ENCODE measurements at places on chromosomes 11 and 22. TPM values are rescaled to one million over a fixed set of nuclear protein-coding genes. Genes with fewer than 3 reads are reported as not detected.
A peak's percentile ranks its signal among the peaks of the same experiment; 100 is the strongest.

- no peaks in the 10 kb centered on the region for H3K4me1 ChIP-seq
- no peak overlapping the region for H3K4me3 ChIP-seq
- no peaks in the 10 kb centered on the region for H3K27me3 ChIP-seq
- H3K27ac ChIP-seq: no peak overlapping the region
Measured at GRCh38 chr11:42593441-42593840, 718.4 kb upstream of the API5 start.

DNA sequence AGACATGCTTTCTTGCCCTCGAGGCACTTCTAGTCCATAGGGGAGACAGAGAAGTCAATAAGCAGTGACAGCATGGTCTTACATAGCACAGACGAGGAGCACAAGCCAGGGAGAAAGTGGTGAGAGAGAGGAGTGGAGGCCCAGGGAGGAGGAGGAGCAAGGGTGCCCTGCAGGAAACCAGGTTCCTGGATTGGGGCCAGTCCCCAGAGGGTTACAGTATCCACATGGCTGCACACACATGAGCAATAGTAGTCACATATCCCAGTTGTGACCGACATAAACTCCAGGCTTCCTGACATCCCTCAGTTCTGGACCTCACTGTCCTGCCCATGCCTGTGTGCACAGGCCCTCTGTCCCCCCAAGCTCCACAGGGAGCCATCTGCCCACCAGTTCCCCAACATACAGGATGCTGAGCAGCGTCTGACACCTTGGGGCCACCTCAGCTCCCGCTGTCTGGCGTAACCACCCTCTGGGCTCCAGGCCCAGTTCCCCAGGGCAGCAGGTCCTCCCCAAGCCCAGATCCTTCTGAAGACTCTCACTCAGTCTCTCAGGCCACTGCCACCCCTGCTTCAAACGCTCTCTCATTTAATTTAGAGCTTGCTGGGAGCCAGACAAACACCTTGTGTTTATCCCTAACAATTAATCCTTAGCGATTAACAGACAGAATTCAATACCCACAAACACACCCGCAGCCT lies 53.7 kb downstream of the DSCAML1 start:
- H3K27ac ChIP-seq: peak overlapping the region; percentile 55
- no peak overlapping the region for H3K4me3 ChIP-seq
- H3K27me3 ChIP-seq: peaks cover 29% of the 10 kb centered on the region

DNA sequence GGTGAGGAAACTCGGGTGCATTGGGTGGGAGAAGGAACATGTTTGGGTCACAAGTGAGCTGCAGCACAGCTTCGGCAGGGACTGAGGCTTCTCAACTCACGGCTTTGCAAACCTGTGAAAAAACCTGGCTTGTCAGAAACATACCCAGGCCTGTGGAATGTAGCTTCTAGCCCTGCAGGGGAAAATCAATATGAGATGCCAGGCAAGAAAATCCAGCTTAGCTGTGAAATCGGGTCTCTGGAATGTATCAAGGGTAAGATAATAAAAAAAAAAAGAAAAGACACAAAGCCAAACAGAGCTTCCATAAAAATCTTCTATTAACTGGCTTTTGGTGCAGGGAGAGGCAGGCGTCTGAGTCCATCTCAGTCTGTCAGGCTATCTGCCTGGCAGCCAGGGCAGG lies 28.5 kb downstream of the UQCR10 start:
- no peaks in the 10 kb centered on the region for H3K27me3 ChIP-seq
- peak overlapping the region; percentile 40 for H3K4me3 ChIP-seq
- DNase-seq: peak; percentile 30
- H3K4me1 ChIP-seq: peaks cover 17% of the 10 kb centered on the region
- H3K27ac ChIP-seq: peak overlapping the region; percentile 75

DNA sequence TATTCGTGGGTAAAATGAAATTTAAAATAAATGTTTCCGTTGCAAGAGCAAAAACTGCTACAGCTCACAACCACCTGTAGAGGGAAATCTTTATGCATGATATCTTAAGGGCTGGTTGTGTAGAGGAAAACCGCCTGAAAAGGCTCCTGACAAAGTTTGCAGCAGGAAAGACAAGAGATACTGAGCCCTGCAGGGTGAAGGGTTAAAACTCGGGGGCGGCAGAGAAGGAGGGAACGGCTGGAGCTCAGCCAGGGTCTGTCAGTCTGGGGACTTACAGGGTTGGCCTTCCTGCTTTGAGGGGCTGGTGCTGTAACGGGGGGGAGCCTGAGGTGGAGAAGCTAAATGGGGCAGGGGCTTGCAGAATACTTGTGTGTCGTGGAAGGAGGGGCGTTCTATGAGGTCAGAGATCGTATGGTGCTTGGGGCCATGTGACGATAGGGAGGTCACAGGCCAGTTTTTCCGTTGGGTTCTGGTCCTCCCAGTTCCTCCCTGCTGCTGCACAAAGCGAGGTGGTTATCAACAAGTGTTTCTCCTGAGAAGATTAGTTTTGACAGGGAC lies 122.9 kb upstream of the HSD17B12 start:
- H3K4me3 ChIP-seq: peak overlapping the region; percentile 60
- H3K4me1 ChIP-seq: peaks cover 29% of the 10 kb centered on the region
- DNase-seq: no peak
- H3K27me3 ChIP-seq: peaks cover 56% of the 10 kb centered on the region

DNA sequence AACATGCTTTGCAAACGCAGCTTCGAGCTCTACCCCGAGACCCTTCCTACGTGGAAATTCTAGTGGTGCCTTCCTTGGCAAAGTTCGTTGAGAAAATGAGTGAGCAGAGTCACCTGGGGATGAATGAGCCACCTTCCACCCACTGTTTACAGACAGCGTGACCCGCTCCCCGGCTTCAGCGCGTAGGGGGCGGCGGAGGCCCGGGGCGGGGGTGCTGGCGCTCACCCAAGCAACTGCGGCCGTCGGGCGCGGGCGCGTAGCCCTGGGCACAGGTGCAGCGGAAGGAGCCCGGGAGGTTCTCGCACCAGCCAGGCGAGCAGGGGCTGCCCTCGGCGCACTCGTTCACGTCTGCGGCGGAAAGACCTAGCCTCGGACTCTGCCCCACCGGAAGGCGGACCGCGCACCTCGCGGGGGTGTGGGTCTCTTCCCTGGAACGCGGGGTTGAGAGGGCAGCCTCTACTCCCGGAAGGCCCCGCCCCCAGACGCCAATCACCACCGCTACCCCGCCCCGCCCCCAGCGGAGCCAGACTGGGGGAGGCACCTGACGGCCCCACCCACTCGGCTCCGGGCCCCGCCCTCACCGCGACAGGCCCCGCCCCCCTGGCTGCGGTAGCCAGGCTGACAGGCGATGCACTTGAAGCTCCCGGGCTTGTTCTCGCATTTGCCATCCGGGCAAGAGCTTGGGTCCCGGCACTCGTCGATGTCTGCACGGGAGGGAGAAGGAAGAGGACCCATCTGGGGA lies 11.8 kb downstream of the LTBP3 start:
- H3K4me3 ChIP-seq: peak overlapping the region; percentile 58
- peaks cover 13% of the 10 kb centered on the region for H3K4me1 ChIP-seq
- DNase-seq: peak; percentile 91

DNA sequence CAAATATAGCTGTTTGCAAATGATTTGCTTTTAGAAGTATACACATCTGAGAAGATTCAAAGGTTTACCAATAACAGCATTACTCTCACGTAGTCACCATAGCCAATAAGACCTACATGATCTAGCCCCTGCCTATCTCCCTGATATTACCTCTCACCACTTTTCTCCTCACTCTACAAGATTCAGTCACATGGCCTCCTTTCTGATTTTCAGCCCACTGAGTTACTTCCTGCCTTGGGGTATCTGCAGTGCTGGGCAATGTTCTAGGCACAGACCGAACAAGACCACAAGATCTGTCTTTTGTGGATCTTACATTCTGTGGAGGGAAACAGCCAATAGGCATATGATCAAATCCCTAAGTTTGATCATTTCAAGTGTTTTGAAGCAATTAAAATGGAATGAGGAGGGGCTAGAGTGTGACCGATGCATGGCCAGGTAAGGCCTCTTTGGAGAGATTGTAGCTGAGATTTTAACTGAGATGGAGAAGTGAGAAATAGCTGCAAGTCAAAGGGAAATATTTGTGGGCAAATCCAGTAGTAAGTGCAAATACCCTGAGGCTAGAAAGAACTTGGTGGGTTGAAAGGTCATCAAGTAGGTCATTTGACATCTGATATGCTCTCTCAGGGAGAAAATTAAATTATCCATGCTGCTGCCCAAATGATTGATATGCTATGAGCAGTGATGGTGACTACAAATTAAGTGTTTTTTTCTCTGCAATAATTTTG lies 43.1 kb downstream of the ARL14EP start:
- no peak overlapping the region for H3K27ac ChIP-seq
- H3K27me3 ChIP-seq: no peaks in the 10 kb centered on the region
- no peaks in the 10 kb centered on the region for H3K36me3 ChIP-seq
- no peak for DNase-seq
- no peak overlapping the region for H3K4me3 ChIP-seq

The TCN1 gene
- 3.2 TPM for total RNA-seq

- no peaks in the 10 kb centered on the region for H3K27me3 ChIP-seq
- H3K27ac ChIP-seq: peak overlapping the region; percentile 96
- no peak for DNase-seq
Measured at GRCh38 chr22:19943082-19944026, 1.7 kb upstream of the TXNRD2 start.

The SCT gene
- 3.8 TPM for total RNA-seq

The PGM2L1 gene
- 20.5 TPM for total RNA-seq

DNA sequence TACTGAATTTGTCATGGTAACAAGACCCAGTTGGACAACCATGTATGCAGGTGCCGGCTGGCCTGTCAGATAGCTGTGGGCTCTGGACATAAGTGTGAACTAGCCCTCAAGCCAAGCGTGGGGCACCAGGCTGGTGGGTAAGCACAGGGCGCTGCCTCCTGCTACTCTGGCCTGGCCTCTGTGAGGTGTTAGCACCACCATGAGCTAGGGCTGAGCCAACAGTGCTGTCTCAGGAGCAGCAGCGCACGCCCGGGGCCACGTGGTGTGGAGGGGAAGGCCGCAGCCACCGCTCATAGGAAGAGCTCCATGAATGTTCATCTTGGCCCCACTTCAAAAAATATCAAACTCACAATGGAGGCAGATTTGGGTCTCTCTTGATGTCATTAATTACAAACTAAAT lies 35.3 kb upstream of the GNB1L start:
- H3K27ac ChIP-seq: no peak overlapping the region
- no peak overlapping the region for H3K4me3 ChIP-seq
- H3K27me3 ChIP-seq: peaks cover 26% of the 10 kb centered on the region

The OR52A1 gene
- not detected for total RNA-seq

- H3K27ac ChIP-seq: no peak overlapping the region
- no peaks in the 10 kb centered on the region for H3K36me3 ChIP-seq
- DNase-seq: no peak
- no peaks in the 10 kb centered on the region for H3K27me3 ChIP-seq
Measured at GRCh38 chr11:21893565-21893867, 299.4 kb upstream of the ANO5 start.

DNA sequence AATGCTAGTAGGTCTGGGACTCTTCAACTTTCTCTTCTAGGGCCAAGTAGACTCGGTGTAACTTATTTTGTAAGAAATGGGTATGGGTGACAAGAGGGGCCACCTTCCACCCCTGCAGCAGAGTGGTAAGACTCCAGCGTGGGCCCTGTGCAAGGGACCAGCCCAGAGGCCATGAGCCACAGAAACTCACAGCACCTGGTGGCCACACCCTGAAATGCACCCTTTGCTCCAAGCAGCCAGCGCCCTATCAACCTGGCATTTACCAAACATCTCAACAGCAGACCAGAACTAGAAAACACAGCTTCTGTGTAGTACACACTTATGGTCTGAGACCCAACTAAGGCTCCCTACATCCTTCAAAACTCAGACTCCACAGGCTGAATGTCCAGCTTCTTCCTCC lies 5.7 kb downstream of the CDCA5 start:
- H3K4me1 ChIP-seq: peaks cover 4% of the 10 kb centered on the region
- peaks cover 3% of the 10 kb centered on the region for H3K36me3 ChIP-seq
- peak overlapping the region; percentile 67 for H3K27ac ChIP-seq
- H3K4me3 ChIP-seq: no peak overlapping the region

GRCh38 chr11:65424205-65425104 lies 1.9 kb downstream of the NEAT1 start:
- peak overlapping the region; percentile 68 for H3K4me3 ChIP-seq
- DNase-seq: no peak
- no peaks in the 10 kb centered on the region for H3K36me3 ChIP-seq
- H3K27ac ChIP-seq: peak overlapping the region; percentile 74
- peaks cover 67% of the 10 kb centered on the region for H3K4me1 ChIP-seq

- no peak overlapping the region for H3K27ac ChIP-seq
- no peaks in the 10 kb centered on the region for H3K27me3 ChIP-seq
- no peak for DNase-seq
- H3K4me3 ChIP-seq: no peak overlapping the region
- no peaks in the 10 kb centered on the region for H3K36me3 ChIP-seq
Measured at GRCh38 chr22:29867260-29867659, 15.7 kb upstream of the MTMR3 start.

GRCh38 chr11:118893662-118894061 lies 10.0 kb downstream of the CXCR5 start:
- peaks cover 8% of the 10 kb centered on the region for H3K4me1 ChIP-seq
- H3K36me3 ChIP-seq: peaks cover 2% of the 10 kb centered on the region
- peaks cover 23% of the 10 kb centered on the region for H3K27me3 ChIP-seq

DNA sequence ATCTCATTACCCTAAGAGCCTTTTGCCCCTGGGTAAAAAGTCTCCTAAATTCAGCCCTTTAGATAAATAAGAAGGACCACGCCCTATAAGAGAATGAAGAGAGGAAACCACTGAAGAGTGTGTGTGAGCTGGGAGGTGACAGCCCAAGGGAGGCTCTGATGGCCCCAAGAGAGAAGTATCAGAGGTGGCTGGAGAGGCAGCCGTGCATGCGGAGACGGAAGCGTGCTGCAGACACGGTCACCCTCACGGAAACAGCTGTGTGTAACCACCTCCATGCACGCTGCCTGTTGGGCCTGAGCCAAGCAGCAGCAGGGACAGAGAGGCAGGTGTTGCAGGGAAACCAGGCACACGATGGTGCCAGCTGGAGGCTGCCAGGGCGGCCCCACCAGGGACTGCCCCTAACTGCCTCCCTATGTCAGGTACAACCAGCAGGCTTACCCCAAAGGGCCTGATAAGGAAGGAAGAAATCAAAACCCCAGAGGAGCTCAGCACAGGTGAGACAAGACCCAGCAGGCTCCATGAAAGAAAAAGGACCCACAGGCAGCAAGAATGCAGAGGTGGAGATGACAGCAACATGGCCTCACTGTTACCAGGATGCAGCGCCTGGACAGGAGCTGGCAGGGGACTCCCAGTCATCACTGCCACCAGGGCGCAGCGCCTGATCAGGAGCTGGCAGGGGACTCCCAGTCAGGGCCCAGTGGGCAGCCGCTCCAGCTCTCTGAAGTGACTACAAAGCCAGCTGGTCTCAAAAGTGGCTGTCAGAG lies 7.8 kb downstream of the LARGE2 start:
- H3K36me3 ChIP-seq: peaks cover 12% of the 10 kb centered on the region
- no peak overlapping the region for H3K4me3 ChIP-seq
- peak overlapping the region; percentile 69 for H3K27ac ChIP-seq
- no peak for DNase-seq
- H3K4me1 ChIP-seq: peaks cover 20% of the 10 kb centered on the region

- H3K36me3 ChIP-seq: no peaks in the 10 kb centered on the region
- H3K4me1 ChIP-seq: no peaks in the 10 kb centered on the region
- DNase-seq: no peak
- no peak overlapping the region for H3K27ac ChIP-seq
Measured at GRCh38 chr22:23497016-23497885, 82.8 kb downstream of the IGLL1 start.
